Fibroblast of the conjunctiva (primary cell): ENCODE measurements at places on chromosomes 12 and 14.

DNA sequence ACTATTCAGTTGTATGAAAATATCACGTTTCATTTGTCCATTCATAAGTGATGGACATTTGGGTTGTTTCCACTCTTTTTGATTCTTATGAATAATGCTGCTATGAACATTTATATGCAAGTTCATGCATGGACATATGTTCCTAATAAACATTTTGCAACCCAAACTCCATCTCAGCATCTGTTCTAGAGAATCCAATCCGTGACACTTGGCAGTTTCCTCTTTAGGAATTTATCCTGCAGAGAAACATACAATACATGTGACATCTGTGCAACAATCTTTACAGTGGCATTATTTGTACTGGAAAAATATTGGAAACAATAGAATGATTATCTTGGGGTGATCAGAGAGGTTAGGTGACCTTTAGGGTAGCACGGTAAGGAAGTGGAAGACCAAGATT, 290.8 kb upstream of the SRRM4 start:
- no peak for DNase-seq

GRCh38 chr14:51334566-51334965, 94.5 kb downstream of the TMX1 start:
- no peak for DNase-seq

DNA sequence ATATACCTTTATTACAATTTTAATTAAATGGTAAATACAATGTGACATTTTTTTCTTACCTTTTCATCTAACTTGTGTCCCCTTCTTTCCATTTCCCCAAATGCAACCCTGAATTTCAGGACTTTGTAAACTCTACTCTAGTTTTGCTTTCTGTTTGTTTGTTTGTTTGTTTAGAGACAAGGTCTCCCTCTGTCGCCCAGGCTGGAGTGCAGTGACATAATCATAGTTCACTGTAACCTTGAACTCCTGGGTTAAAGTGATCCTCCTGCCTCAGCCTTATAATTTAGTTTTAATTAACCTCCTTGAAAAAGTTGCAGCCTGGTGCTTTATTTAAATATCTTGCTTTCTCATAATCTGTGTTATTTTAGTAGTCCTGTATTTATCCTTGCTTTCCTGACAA, 59.0 kb upstream of the MON2 start:
- DNase-seq: no peak

- DNase-seq: no peak
Measured at GRCh38 chr14:36664322-36665193, 2.9 kb downstream of the PAX9 start.

- DNase-seq: no peak
Measured at GRCh38 chr14:67622675-67623074, 3.0 kb downstream of the ARG2 start.

- no peak for DNase-seq
Measured at GRCh38 chr12:2501464-2502191, 293.1 kb upstream of the FKBP4 start.

DNA sequence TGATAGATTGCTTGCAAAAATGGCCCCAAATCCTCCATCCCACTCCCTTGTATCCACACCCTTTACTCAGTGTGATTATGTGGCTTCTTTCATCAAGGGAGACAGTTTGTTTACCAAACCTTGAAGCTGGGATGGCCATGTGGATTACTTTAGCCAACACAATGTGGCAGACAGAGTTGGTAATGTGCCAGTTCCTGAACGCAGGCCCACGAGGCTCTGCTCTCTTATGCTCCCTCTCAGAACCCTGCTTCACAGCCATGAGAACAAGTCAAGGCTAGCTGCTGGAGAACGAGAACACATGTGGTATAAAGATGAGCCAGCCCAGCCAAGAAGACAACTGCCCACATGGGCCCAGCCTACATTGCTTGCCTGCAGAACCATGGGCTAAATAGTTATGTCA, 162.3 kb downstream of the NDUFA12 start:
- DNase-seq: no peak

DNA sequence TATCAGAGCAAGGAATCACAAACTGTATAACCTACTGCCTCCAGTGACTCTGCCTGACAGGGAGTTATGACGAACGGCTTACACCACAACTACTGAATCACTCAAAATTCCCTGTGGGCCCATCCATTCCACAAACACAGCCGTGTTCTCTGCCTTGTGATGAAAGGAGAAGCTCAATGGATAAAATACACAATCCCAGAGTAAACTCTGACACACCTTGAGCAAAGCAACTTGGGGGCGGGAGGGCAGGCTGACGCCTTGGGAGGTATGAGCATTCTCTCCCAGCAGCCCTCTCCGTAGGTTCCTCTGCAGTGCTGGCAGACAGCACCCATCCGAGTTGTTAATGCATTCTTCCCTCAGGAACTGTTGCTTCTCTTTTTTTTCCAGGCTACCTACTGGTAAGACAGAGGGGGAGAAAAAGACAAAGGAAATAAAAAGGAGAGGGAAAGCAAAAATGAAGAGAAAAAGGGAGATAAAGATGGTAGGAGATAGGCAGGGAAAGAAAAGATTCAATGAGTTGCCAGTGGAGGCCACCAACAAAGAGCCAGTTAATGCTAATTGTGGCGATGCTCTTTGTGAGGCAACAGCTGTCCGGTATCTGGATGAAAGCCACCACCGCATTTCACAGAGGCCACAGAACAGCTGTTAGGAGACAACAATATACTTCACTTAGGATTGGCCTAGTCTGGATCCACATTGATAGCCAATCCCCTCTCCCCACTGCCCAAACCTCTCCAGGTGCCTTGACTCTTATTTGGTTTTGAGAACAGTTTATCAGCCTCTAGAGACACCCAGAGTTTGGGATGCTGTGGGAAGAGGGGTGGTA, 4.7 kb upstream of the DIO2 start:
- no peak for DNase-seq

DNA sequence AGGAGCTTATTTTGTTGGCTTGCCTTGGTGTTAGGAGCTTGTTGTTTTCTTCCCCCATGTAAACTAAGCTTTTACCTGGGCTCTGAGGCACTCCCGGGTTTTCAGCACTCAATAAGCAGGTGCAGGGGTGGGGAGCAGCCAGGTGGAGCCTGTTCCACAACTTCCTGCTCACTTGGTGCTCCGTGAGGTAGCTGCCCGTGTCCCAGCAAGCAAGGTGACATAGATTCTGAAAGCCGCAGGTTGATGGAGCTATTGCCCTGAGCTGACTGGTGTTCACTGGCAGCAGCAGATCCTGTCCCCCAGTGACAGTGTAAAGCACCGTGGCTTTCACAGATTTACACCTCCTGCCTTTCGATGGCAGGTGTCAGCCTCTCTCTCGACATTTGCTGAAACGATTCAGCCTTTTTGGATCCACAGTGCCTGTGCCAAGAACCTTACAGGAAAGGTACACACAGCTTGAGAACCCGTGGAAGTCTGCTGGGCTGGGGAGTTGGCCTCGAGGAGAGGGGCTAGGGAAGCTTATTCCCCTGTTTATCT, 295.7 kb upstream of the FKBP4 start:
- DNase-seq: no peak

DNA sequence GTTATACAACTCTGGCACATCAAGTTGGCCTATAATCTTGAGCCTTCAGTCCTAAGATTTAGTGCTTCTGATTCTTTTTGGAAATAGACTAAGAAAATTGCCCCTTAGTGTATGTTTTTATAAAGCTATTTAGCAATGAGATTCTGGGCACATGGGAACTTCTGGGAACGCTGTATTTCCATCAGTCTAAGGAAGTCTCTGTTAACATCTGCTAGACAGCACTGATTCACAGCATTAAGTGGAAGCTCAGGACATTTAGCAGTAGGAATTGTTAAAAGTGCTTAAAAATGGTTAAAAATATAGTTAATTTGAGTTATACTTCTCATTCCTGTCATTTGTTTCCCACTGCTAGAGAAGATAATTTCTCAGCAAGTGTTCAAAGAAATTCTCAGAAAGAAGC, 579.1 kb downstream of the SLC16A7 start:
- no peak for DNase-seq

GRCh38 chr12:45234139-45234865, 18.4 kb downstream of the ANO6 start:
- peak; percentile 81 for DNase-seq

DNA sequence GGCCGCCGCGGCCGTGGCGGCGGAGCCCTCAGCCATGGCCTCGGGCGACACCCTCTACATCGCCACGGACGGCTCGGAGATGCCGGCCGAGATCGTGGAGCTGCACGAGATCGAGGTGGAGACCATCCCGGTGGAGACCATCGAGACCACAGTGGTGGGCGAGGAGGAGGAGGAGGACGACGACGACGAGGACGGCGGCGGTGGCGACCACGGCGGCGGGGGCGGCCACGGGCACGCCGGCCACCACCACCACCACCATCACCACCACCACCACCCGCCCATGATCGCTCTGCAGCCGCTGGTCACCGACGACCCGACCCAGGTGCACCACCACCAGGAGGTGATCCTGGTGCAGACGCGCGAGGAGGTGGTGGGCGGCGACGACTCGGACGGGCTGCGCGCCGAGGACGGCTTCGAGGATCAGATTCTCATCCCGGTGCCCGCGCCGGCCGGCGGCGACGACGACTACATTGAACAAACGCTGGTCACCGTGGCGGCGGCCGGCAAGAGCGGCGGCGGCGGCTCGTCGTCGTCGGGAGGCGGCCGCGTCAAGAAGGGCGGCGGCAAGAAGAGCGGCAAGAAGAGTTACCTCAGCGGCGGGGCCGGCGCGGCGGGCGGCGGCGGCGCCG, 381 bp downstream of the YY1 start:
- no peak for DNase-seq

- DNase-seq: no peak
Measured at GRCh38 chr12:63978519-63978918, 134.0 kb downstream of the SRGAP1 start.

GRCh38 chr12:84994426-84994825, 41.7 kb downstream of the TSPAN19 start:
- peak; percentile 28 for DNase-seq

- DNase-seq: no peak
Measured at GRCh38 chr14:71119075-71119474, 211.8 kb downstream of the PCNX1 start.

GRCh38 chr14:95549656-95550585, 15.1 kb downstream of the GLRX5 start:
- DNase-seq: no peak

- DNase-seq: no peak
Measured at GRCh38 chr12:48868451-48868850, 2.8 kb upstream of the RND1 start.

DNA sequence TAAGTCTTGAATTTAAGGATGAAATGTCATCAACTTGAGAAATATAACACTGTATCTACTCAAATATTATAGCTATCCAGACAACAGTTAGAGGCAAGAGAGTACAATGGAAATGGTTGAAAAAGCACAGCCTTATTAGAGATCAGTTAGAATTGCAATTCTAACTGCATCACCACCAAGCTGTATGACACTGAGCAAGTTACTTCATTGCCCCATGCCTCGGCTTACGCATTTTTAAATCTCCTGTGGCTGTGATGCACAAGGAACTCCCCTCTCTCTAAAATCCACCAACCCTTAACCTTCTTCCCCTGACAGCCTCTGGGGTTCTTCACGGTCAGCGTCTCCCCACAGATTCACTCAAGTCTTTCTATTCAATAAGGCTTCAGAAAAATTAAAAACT, 75.1 kb downstream of the MED13L start:
- DNase-seq: no peak

DNA sequence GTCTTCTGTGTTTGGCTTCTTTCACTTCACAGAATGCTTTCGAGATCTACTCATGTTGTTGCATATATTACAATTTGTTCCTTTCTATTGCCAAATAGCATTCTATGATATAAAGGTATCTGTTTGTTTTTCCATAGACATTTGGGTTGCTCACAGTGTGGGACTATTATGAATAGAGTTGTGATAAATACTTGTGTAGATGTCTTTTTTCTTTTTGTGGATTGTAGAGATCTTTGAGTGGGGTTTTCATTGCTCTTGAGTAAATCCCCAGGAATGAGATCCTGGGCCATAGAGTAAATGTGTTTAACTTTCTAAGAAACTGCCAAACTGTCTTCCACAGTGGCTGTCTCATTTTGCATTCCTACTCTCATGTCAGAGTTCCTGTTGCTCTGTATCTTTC, 24.9 kb upstream of the CEBPE start:
- DNase-seq: no peak

- no peak for DNase-seq
Measured at GRCh38 chr12:84627593-84627992, 285.0 kb downstream of the SLC6A15 start.

DNA sequence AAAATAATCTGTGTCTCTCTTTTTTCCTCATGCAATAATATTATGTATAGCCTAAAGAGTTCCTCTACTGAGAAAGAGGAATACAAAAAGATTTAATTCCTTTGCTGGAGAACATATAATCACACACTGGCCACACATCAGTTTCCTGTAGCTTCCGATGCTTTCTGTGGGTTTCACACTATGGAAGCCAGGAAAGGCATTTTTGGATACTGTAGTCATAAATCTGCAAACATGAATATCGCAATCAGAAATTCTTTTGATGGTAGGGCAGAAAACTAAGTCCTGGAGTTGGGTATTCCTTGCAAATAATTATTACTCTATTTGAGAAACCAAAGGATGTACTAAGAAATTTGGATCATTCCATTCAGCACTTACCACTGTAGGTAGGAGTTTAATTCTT, 260.0 kb downstream of the ACSS3 start:
- DNase-seq: no peak

GRCh38 chr12:126747530-126748149, 1519.3 kb upstream of the TMEM132C start:
- no peak for DNase-seq

DNA sequence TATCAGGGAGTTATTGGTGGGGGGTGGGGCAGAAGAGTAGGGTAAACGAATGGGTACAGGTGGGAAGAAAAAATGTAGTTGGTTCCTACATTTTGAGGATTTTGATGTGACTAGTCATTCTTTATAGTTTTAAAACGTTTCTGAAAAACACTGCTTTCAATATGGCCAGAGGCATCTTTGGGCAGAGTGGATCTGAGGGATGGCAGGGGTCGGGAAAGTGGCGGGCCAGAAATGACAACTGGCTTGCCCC, 527 bp upstream of the ATP23 start:
- no peak for DNase-seq
